CD4-positive, alpha-beta T cell treated with Interleukin-6 at 100 ng/mL for 8 hours (primary cell): ENCODE measurements at places on chromosomes 6 and 20.

GRCh38 chr6:144777249-144777648 is 492.1 kb downstream of the UTRN start:
- DNase-seq, result no peak

GRCh38 chr6:143775336-143775735 is 67.8 kb upstream of the LTV1 start:
- no peak for DNase-seq

DNA sequence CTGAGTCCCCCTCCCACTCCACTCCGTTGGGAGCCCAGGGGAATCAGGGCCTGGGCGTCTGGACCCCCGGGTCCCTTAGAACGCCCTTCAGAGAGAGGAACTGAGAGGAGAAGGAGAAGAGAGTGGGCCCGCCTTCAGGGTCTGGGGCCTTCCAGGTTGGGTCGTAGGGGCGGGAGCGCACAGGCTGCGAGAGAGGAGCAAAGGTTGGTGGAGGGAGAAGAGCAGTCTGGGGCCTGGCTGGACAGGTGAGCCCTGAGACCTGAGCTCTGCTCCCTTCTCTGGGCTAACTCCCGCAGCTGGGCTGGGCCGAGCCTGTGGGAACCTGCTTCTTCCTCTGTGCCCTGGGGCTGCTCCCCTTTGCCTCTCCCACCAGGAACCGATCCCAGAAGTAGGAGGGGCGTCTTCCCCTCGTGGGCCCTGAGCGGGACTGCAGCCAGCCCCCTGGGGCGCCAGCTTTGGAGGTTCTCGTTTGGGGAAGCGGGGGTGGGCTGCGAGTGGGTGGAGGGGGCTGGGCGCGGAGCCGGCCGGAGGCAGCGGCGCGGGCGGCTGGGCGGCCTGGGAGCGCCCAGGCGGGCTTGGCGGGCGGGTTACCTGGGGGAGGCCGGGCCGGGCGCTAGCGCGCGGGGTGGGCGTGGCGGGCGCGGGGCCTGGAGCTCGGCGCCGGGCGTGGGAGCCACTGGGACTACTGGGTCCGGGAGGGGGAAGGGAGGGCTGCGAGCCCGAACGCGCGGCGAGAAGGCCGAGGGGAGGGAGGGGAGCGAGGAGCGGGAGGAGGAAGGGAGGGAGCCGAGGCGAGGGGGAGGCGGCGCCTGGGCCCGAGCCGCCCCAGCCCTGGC is at the start of gene DDR1:
Gene DDR1 (plus strand): TSS at position 835 of the 836 bp plus-strand sequence. CDS start 4,211 bp downstream, outside the sequence.
- peak; percentile 42 for DNase-seq

GRCh38 chr6:25660512-25660911 is 8.5 kb downstream of the SCGN start:
- no peak for DNase-seq

DNA sequence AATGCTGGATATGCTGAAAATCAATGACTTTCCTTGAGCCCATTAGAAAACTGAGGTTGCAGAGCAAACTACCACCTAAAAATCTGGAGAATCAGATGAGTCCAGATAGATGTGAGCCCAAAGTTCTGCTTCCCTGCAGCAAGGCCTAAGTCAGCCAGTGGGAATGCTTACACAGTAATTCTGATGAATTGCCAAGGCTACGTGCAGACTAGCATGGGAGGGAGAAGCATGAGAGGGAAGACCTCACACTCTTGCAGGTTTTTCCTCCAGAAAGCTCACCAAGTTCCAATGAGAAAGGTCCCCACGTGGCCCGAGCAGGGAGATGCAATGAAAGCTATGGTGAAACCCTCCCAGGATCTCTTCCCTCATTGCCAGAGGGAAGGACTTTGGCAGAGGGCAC is 104.8 kb upstream of the SIRPA start:
- no peak for DNase-seq

- DNase-seq, result no peak
Observed at GRCh38 chr6:128370072-128370471, 150.3 kb downstream of the PTPRK start.

GRCh38 chr6:3337521-3338350 is 79.0 kb downstream of the PSMG4 start:
- DNase-seq, result no peak

DNA sequence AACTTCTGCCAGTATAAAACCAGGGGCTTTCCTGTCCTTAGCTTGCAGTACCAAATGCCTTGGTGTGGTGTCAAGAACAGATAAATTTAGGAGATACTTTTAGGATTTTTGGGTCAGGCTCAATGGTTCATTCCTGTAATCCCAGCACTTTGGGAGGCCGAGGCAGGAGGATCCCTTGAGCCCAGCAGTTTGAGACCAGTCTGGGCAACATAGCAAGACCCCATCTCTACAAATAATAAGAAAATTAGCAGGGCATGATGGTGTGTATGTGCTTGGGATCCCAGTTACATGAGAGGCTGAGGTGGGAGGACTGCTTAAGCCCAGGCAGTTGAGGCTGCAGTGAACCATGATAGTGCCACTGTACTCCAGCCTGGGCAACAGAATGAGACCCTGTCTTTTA is 3.2 kb upstream of the ZBTB12 start:
- no peak for DNase-seq

DNA sequence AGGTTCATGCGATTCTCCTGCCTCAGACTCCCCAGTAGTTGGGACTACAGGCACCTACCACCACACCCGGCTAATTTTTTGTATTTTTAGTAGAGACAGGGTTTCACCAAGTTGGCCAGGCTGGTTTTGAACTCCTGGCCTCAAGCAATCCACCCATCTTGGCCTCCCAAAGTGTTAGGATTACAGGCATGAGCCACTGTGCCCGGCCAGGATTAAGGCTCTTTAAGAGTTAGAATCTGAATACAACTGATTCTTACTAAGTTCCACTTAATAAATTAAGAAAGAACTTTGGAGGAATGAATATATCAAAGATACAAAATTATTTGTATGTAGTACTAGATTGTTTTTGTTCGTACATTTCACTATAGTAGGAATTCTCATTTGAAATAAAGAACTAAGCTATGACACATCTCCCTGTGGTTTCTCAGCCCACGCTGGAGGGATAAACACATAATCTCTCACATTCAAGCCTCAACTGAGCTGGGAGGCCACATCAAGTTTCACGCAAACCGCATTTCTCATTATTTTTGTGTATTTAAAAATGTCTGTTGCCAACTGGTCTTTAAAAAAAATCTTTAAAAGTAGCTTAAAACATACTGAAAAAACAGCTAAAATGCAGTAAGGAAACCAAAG is 34.2 kb downstream of the DTNBP1 start:
- peak; percentile 8 for DNase-seq

- DNase-seq, result no peak
Observed at GRCh38 chr20:23116311-23117089, 30.4 kb upstream of the CD93 start.

GRCh38 chr6:127518191-127518709 is 885 bp downstream of the MTCL3 start:
- no peak for DNase-seq

- no peak for DNase-seq
Observed at GRCh38 chr6:110173506-110174132, 5.9 kb downstream of the WASF1 start.

GRCh38 chr6:143022587-143022986 is 38.1 kb upstream of the AIG1 start:
- DNase-seq, result no peak

DNA sequence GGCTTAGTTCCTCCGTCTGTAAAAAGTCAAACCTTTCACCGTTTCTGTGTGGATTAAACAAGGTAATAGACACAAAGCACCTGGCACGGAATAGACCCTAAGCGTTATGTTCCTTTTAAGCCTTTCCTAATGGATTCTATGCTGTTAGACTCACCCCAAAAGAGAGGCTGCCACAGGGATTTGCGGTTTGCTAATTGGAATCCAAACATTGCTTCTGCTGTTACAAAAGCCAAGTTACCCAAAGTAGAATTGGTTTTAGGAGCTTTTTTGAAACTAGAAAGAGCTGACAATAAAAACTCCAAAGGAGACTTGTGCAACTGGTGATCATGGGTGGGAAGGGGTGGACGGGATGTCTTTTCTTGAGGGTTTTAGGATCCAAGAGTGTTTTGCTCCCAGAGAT is 178.0 kb downstream of the BMP7 start:
- DNase-seq, result no peak

GRCh38 chr6:136767570-136768309 is 24.5 kb downstream of the MAP3K5 start:
- no peak for DNase-seq

DNA sequence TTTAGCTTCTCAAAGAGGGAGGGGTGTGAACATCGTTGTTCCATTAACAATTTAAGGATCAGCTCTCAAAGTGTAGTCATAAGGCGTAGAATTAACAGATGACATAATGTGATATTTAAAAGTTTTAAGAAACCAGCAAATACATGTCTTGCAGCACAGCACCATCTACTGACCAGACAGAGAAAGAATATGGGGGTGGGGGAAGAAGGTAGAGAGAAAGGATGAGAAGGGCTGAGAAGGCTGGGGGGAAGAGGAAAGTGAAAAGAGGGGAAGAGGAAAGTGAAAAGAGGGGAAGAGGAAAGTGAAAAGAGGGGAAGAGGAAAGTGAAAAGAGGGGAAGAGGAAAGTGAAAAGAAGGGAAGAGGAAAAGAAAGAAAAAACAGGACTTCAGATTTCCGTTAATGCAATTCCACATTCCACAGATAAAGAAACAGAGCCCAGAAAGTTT is 80.9 kb downstream of the HAO1 start:
- no peak for DNase-seq

- DNase-seq, result no peak
Observed at GRCh38 chr6:42599558-42599957, 35.7 kb downstream of the UBR2 start.

- DNase-seq, result no peak
Observed at GRCh38 chr6:30006170-30007131, 54.6 kb upstream of the POLR1H start.

- no peak for DNase-seq
Observed at GRCh38 chr6:122652431-122652830, 42.2 kb downstream of the PKIB start.

- no peak for DNase-seq
Observed at GRCh38 chr6:149433881-149434280, 33.8 kb downstream of the SUMO4 start.

DNA sequence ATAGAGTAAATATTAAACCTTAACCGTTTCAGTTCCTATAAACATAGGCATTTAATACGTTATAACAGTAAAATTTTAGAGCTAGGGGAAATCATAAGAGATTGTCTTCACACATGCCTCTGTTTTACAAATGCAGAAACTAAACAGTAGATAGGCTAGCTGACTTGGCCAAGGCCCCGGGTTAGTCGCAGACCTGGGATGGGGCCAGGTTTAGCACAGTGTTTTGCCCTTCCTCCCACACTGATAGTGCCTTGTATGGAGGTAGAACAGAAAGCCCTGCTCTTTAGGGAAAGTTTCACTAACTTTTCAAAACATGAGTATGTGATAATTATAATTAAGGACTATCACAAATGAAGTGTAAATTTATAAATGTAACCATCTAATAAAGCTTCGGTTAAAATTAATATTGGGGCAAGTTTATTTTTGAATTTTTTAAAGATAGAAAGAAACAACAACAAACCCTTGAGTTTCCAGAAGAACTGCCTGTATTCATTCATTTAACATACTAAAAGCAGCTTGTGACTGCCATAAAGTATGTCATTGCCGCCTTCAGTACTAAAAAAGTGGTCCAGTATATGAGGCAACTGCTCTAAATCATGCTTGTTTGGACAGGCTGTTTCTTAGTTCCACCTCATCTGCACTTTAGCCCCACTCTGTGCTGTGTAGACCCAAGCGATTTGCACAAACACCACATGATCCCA is 62.5 kb upstream of the LOC128125822 start:
- no peak for DNase-seq

GRCh38 chr20:31967830-31968249 is at the start of gene XKR7:
XKR7 (plus strand) TSS chr20:31968151; CDS start chr20:31968176, 25 bp downstream.
- DNase-seq, result no peak

- DNase-seq, result no peak
Observed at GRCh38 chr6:43710576-43710975, 23.0 kb upstream of the MRPS18A start.

- DNase-seq, result no peak
Observed at GRCh38 chr6:2899596-2899995, 3.5 kb downstream of the SERPINB9 start.

DNA sequence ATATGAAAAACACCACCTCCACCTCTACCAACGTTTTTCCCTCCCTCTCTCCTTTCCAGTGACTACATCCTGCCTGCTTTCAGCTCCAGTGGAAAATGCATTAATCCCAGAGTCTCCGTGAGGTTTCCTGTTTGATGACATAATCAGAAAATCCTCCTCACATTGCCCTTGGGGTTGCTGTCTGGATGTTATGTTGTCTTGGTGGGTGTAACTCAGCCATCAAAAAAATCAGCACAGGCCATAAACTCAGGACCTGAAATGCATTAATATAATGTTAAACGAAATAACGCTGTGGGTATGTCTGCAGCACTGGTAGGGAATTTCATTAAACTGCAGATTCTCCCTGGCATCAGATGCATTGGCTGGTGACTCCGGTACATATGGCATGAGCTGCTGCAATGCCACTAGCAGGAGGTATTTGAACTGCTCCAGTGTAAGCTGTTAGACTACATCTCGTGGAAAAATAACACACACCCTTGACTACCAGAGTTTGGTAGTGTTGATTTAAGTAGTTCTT is 297.8 kb downstream of the PRL start:
- no peak for DNase-seq

DNA sequence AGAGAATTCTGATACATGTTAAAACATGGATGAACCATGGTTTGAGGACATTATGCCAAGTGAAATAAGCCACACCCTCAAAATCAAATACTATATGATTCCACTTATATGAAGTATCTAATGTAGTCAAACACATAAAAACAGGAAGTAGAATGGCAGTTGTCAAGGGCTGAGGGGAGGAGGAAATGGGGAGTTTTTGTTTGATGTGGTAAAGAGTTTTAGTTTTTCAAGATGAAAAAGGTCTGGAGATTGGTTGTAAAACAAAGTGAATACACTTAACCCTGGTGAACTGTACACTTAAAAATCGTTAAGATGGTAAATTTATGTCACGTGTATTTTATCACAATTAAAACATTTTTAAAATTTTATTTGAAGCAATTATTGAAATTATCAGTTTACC is 127.4 kb upstream of the GRIK2 start:
- DNase-seq, result peak; percentile 7

DNA sequence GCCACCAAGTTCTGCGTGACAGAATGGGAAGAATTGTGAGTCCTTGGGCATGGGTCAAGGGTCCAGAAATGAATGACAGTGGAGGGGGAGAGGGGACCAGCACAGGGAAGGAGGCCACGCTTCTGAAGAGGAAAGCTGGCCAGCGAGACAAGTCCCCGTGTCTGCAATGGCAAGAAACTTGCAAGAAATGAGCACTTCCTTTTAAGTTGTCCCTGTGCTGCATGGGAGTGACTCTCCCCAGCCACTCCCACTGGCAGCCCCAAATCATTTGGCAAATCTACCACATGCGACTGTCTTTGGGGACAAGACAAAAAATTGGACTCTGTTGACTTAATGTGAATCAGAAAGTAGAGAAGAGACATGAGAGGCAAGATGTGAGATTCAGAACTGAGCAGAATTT is 242.2 kb upstream of the RREB1 start:
- DNase-seq, result no peak
